Astrocyte (in vitro differentiated cells and primary cell): ENCODE measurements at places on chromosomes 3 and 15. TPM values are rescaled to one million over a fixed set of nuclear protein-coding genes. Genes with fewer than 3 reads are reported as not detected.

DNA sequence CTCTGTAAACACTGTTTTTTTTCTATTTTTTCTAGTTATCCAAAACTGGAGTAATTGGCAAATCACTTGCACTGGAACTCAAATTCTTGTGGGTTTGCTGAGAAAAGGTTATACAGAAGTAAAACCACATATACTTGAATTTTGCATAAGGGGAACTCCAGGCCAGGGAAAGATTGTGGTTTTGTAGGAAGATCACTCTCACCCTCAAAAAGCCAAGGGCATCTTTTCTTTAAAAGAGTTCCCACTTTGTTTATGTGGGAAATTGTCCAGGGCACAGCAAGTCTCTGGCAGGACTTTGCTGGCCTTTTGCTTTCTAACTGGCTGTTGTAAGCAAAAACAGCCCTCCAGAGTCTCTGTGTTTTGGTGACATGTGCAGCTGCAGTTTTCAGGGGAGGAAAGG is 340.3 kb upstream of the RBMS3 start:
- DNase-seq: peak; percentile 98

- DNase-seq: no peak
Measured at GRCh38 chr3:14552717-14553116, 12.6 kb upstream of the GRIP2 start.

- peak; percentile 66 for DNase-seq
Measured at GRCh38 chr3:176987901-176988650, 209.2 kb downstream of the TBL1XR1 start.

- peak; percentile 91 for DNase-seq
Measured at GRCh38 chr3:152405915-152406802, 137.4 kb downstream of the MBNL1 start.

- no peak for DNase-seq
Measured at GRCh38 chr3:11563865-11564185, 79.9 kb downstream of the VGLL4 start.

- DNase-seq: no peak
Measured at GRCh38 chr3:181533811-181534210, 177.9 kb upstream of the SOX2 start.

Gene NTRK3
- 12.9 and 14.5 TPM in 2 replicates for total RNA-seq

Gene SKOR1
- total RNA-seq: not detected in 2 replicates

Gene GOLGA8G
- total RNA-seq: 0.31 TPM in 1 of 2 replicates, not detected in the other

Gene FBXO40
- total RNA-seq: not detected in 2 replicates

Gene CIB2
- total RNA-seq: 6.5 and 7.4 TPM in 2 replicates

Gene CMTM6
- total RNA-seq: 52.2 and 53.6 TPM in 2 replicates

Gene MINAR1
- 1.7 TPM in 2 replicates for total RNA-seq

Gene GABRR3
- not detected in 2 replicates for total RNA-seq
